H9 (cell line): ENCODE measurements at places on chromosomes 2 and 18.

DNA sequence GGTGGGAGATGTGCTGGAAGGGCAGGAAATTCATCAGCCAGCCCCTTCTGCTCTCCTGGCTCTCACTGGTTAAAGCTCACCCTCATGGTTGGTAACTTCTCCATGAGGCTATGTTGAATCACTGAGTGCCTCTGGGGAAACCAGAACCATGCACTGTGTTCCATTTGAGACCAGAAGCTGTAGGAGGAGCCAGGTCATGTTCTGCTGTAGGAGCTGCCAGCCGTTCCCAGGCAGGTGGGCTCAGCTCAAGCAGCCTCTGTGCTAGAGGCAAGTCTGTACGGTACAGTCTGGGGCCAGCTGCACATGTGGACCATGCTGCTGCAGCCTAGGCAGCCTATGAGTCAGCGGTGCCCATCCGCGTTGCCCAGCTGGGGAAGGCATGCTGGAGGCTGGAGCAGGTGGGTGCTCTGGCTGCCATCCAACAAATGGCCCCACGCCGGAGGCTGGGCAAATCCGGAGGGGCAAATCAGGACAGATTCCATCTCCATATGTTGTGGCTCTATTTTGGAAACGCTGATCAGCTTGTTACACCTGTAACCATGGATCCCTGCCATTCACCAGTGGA lies 22.0 kb upstream of the KCNF1 start:
- no peak for DNase-seq

- DNase-seq = no peak
Measured at GRCh38 chr2:123958011-123958410, 67.1 kb upstream of the CNTNAP5 start.

DNA sequence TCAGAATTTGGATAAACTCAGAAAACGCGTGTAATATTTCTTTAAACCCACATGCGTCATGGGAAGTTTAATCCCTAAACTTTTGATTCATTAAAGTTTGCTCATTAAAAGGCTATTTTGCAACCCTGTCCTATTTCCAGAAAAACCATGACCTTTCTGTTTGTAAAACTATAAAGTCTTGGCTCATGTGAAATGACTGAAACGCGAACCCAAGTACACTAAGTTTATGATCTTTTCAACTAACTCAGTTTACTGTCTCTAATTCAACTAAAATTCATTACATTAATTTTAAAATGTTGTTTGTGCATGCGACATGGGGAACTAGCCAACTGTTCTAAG lies 3.9 kb upstream of the RPL31 start:
- no peak for DNase-seq

GRCh38 chr2:46135958-46136357 lies 161.2 kb upstream of the EPAS1 start:
- no peak for DNase-seq

DNA sequence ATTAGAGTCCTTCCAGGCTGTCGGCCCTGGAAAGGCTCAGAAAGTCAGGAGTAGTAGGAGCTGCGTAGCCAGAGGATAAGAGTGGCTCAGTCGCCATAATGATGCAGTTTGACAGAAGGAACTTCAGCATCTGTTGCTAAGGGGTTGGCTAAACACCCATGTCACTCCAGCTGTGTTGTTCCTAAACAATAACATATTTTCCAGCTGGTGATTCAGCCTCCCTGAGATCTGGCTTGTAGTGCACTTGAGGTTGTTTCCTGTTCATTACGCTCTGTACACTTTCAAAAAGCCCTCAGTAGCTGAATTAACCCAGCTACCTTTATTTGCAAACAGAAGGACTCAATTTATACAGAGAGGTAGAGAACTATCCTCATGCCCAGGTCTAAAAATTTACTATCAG lies 39.7 kb upstream of the EPAS1 start:
- DNase-seq = no peak

- no peak for DNase-seq
Measured at GRCh38 chr2:217363470-217363869, 503.6 kb upstream of the TNP1 start.

- no peak for DNase-seq
Measured at GRCh38 chr18:55265984-55266383, 306.7 kb upstream of the CCDC68 start.

GRCh38 chr2:38125842-38126241 lies 49.9 kb upstream of the CYP1B1 start:
- no peak for DNase-seq

GRCh38 chr2:240760121-240760520 lies 59.9 kb downstream of the KIF1A start:
- no peak for DNase-seq

DNA sequence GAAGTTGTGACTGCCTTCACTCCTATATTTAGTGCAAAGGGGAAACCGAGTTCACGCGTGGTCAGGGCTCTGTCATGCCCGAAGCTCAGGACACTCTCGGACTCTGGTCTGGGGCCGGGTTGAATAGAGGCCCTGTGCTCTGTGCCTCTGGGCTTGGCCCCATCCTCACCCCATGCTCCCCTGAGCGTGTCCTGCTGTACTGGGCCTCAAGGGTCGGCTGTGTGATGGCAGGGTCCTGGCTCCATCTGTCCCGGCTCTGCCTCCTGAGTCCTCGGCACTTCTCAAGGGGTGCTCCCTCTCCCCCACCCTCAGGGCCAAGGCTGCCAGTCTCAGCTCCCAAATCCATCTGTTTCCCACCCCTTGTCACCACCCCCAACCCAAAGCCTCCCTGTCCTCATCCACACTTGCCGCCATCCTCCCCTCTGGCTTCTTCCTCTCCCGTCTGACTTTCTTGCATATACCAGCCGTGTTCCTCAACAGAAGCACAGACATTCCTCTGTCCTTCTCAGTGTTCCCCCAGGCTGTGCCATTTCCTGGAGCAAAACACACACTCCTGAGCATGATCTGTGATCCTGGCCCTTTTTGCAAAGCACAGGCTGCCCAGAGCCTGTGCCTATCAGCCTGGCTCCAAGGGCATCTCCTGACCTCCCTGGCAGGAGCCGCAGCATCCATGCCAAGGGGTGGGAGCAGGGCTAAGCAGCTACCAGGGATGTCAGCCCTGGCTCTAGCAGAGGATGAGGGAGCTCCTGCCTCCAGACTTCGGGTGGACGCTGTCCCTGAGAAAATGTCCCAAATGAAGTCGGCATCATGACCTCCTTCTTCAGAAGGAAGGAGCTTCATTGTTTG lies 64.2 kb upstream of the OTOS start:
- no peak for DNase-seq

DNA sequence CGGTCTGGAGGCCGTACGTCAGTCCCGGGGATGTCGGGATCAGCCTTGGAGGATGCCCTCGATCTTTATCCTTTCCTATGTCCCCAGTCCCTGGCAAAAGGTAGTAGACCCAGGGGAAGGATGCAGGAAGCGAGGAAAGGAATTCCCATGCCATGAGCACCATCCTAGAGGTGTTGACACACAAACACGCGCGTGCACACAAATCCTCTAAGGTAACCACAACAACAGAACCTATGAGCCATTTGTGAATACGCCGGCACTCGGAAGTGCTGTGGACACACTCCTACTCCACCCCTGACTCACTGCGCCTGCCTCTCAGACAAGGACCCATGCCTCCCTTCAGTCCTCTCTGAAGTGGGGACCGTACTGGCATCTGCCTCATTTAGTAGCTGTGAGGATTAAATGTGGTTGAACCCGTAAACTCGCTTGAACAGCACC lies 11.3 kb upstream of the MLPH start:
- no peak for DNase-seq
